ENCODE measurements at places on chromosomes 3 and 15.

DNA sequence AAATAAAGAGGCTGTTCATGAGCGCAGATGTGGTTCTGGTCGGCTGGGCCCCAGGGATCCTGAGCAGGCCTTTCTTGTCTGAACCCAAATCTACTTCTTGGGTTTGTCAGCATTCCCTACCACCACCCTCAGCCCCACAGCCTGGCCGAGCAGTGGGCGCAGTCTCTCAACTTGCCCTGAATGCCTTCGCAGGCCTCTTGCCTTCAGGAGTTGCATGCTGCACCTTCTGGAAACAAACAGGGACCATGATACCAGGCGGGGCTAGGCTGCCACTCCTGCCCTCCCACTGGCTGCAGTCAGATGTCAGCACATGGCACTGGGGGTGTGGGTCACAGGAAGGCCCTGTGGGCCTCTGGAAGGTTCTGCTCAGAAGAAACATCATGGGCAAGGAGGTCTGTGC lies 13.2 kb upstream of the C15orf39 start:
- DNase-seq = no peak

GRCh38 chr3:149307435-149307783 lies 26.0 kb downstream of the TM4SF18 start:
- no peak for DNase-seq

GRCh38 chr3:45275006-45275704 lies 49.1 kb upstream of the TMEM158 start:
- DNase-seq = no peak

GRCh38 chr3:127077505-127078064 lies 94.7 kb downstream of the PLXNA1 start:
- no peak for DNase-seq

- DNase-seq = no peak
Observed at GRCh38 chr3:152176998-152177397, 91.7 kb upstream of the MBNL1 start.

DNA sequence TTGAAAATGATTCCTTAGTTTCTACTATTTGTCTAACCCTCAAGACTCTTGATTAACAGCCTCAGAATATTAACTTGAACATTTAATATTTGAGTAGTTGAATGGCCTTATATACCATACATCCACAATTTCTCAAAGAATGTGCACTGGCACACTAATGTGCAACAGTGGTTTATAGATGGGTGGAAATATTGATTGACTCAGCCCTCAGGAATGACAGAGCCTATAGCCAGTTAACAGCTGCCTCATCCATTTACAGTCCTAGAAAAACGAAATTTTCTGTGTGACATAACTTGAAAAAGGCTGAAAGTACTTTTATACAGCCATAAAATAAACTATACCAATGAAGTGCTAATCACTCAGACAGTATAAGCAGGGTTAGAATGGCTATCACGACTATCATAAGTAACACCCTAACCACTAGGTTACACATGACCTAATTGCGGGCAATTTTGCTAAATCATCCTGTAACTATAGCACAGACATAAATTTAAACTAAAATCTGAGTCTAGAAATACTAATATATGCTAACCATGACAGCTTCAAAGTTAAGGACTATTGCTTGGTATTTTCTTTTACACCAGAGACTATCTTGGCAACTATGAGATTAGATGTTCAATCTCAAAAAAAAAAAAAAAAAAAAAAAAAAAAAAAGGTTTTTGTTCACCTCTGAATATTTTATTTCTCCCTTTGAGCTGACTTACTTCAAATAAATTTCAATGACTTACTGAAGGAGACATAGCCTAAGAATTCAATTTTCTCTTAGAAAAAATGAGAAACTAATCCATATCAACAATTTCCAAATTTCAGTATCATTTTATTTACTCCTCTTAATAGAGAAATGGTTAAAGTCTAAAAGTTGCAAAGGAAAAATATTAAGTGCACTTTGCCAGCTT lies 9.3 kb downstream of the SECISBP2L start:
- DNase-seq = no peak

- no peak for DNase-seq
Observed at GRCh38 chr3:134347551-134347950, 26.7 kb downstream of the AMOTL2 start.

GRCh38 chr15:29133791-29134190 lies 135.8 kb downstream of the NSMCE3 start:
- DNase-seq = no peak

DNA sequence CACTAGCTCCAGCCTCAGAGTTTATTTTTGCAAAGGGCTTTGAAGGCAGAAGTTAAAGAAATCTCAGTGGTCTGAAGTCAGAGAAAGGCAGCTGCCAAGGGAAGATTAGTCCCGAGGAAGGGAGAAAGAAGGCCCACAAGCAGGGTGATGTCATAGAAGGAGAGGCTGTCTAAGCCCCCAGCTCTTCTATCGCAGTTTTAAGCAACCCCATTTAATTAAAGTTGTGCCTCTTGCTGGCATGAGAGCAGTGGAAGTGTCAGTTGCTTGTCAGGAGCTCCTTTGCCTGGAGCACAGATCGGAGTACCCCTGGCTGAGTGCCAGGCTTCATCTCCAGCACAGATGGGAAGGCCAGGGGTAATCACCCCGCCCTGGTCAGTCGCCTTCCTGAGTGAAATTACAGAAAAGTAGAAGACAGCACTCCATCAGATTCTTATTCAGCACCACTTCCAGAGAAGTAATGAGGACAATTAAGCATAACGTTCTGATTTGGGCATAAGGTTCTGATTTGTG lies 530.7 kb downstream of the EPHB1 start:
- DNase-seq = no peak

GRCh38 chr15:45906230-45906629 lies 271.4 kb downstream of the SQOR start:
- DNase-seq = no peak

- DNase-seq = no peak
Observed at GRCh38 chr3:111676211-111677006, 81.3 kb upstream of the ZBED2 start.

- no peak for DNase-seq
Observed at GRCh38 chr3:128276577-128277183, 123.4 kb downstream of the EEFSEC start.

DNA sequence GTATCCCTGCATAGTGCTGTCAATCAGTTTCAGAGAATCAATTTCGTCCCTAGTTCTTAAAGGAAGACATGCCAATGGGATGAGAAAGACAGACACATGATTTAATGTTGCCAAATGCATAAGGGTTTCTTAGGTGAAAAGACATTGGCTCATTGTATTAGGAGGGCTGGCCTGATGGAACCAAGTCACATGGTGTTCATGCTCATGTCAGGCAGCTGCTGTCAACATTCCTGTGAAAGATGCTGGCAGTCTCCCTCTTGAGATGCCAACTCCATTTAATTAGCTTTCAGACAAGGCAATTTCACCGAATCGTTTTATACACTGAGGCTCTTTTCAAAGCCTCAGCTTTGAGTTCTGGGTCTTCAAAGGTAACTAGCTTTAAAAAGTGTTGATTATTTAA lies 16.1 kb upstream of the IL1RAP start:
- no peak for DNase-seq

DNA sequence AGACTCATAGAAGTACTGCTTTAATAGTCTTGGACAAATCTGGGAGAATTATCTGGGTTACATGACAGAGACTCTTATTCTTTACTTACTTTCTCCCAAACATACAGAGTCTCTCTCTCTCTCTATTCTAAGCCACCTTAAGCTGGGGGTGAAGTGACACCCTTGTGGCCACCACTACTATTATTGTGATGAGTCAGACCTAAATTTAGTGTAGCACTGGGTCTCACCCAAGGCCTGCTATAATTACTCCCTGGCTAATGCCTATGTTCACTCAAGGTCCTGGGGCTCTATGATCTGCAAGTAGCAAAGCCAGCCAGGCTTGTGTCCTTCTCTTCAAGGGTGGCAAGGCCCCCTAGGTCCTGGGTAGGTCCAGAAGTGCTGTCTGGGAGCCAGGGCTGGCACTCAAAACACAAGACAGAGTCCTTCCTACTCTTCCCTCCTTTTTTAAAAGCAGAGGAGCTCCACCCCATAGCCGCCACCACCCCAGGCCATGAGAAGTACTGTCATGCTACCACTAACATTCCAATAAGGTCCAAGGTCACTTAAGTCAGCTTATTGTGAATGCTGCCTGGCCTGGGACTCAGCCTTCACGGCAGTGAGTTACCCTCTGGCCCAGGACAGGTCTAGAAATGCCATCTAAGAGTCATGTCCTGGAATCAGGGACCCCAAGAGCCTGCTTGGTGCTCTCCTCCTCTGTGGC lies 183.6 kb downstream of the POLQ start:
- no peak for DNase-seq

DNA sequence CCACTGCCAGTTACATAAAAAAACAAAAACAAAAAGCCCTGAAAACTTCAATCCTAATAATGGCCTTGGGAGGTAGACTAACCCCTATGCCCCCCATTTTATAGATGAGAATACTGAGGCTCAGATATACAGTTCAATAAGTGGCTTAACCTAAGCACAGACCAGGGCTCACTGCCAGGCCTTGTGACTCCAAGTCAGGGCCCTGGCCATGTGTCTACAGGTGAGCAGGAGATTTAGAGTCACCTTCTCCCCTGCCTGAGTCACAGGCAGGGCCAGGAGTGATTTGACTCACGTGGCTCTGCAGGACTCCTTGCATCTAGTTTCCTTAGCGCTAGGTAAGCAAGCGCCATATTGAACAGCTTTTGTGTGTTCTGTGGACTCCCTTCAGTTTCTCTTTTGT lies 98.6 kb upstream of the ETV5 start:
- DNase-seq = no peak

DNA sequence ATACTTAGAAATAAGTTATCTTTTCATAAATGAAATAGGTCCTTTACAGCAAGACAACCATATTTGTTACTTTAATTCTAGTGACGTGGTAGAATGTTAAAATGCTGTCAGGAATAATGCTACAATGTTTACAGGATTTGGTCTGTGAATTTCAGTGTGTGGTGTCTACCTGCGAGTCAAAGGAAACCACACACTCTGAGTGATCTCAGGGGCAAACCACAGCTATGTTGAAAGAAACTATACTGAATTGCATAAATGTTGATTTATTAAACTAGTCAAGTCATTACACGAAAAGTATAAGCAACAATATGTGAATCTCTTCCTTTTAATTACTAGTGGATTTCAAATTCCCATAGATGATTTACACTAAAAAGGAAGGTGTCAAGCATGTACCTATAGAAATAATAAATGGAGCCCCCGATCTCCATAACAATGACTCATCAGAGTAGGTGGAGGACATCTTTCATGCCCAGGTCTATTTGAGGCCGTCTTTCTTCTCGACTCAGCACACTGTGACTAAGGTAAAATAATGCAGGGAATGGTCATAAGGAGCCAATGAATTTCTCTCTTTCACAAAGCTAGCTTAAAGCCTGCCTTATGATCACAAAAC lies 463.0 kb downstream of the ERC2 start:
- DNase-seq = peak; percentile 45

DNA sequence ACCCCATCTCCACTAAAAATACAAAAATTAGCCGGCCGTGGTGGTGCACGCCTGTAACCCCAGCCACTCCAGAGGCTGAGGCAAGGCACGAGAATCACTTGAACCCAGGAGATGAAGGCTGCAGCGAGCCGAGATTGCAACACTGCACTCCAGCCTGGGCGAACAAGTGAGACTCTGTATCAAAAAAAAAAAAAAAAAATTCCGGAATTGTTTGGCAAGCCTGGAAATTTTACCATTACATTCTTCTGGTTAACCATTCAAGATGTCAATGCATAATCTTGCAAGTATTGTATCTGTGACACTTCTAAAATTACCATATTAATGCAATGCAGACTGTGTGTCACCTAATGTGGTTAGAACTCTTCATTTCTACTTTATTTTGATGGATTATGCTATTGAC lies 67.0 kb downstream of the CSNK1G1 start:
- no peak for DNase-seq

DNA sequence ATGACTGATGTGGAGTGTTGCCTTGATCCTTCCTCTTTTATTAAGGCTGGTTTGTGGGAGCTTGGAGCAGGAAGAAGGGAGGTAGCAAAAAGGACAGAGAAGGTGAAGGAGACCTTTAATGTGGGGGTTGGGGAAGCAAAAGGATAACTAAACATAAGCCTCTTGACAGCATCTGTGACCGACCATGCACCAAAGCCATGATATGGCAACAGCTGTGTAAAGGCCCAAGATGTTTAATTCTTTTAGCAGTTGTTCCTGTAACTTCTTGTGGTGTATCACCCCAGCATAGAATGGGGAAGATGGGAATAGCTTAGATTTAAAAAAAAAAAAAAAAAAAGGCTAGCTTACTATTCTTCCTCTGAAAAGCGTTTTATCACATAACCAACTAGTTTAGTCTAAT lies 194.7 kb downstream of the KLHL25 start:
- DNase-seq = no peak

- no peak for DNase-seq
Observed at GRCh38 chr3:27630885-27631284, 91.2 kb downstream of the EOMES start.

- no peak for DNase-seq
Observed at GRCh38 chr3:89049119-89049518, 58.3 kb upstream of the EPHA3 start.

GRCh38 chr3:46566040-46566641 lies at the start of gene LRRC2:
TSS of gene LRRC2 (minus strand) at chr3:46566302. CDS start at chr3:46551591, 14,711 bp downstream.
- DNase-seq = no peak

DNA sequence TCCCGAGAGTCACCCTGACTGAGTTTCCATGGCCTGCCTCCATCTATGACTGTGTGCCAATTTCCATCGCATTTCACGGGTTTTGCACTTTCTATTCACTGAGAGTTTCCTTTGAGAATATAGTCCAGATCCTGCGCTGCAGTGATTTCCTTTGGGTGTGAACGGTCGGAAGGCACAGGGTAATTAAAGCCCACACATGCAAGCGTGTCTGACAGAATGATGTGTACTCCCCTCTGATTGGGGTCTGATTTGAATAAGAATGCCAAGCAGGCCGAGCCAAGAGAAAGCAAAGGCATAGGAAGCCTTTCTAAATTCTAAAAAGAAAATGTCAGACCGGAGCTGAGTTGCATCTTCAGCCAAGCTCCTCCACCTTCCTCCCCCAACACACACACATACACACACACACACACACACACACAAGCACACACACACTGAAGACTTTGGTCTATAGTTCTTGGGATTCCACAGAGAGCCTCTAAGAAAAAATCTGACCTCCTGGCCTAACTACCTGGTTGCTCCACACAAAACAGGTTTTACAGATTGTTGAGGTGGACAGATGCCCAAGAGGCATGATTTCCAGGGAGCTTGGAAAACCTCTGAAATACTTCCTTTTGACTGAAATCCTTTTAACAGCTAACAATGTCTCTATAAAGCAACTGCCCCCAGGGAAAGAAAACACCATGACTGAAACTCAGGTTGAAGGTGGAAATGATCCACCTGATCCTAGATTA lies 59.7 kb upstream of the LRRN1 start:
- DNase-seq = no peak

All from kidney epithelial cell (primary cell).